ENCODE measurements at places on chromosomes 5 and 9.

DNA sequence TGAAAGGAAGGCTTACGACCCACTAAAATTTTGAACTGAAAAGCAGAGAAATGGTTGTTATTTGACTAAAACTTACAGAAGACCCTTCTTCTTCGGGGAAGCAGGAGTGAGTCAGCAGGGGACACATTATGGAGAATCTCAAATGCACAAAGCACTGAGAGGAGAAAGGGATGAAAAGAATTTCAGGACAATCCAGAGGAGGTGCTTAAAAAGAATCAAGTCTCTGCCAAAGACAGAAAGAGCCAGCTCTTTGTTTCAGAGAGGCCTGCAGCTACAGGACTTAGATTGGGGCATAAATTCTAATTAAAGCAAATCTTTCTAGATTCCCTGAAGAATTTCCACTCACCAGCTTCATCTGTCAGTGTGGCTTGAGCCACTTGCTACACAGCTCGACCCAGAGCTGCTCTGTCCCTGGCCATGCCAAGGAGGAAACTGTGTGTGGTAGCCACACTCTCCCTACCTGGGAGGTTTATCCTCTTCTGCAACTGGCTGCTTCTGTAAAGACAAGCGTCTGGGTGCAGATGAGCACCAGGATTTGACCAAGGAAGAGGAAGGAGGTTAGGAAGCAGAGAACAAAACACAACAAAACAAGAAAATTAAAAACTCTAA is 89.9 kb downstream of the SEMA5A start:
- no peak for DNase-seq

DNA sequence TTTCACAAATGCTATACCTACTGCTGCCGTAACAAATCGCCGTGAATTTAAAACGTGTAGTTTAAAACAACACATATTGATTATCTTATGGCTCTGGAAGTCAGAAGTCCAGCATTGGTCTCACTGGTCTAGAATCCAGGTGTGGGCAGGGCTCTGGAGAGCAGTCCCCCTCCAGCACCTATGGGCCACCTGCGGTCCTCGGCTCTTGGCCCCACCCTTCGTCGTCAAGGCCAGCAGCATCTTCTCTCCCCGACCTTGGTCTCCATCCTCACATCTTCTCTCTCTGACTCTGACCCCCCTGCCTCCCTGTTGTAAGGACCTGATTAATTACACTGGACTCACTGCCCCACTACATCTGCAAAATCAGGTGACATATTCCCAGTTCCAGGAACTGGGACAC is 106.4 kb upstream of the COL5A1 start:
- DNase-seq: no peak

- DNase-seq: no peak
These were observed 91.2 kb upstream of the CPEB4 start for GRCh38 chr5:173796721-173797495.

DNA sequence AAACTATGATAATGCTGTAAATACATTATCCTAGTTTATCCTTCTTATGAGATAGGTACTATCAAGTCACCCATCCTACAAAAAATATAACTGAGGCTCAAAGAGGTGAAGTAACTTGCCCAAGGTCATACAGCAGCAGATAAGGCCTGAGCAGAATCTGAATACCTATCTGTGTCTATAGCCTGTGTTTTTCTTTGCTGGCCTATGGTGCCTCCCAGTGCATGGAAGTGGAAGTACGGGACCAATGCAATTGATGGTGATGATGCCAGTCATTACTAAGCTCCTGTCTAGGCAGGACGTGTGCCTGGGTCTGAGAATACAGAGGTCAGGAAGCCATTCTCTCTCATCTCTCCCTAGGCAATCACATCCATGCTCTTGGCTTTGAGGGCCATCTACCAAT is 67.8 kb downstream of the FAT2 start:
- DNase-seq: no peak

- DNase-seq: no peak
These were observed 3.1 kb upstream of the CATSPER3 start for GRCh38 chr5:134964359-134965270.

GRCh38 chr5:108505608-108506007 is 123.7 kb upstream of the FBXL17 start:
- DNase-seq: no peak

DNA sequence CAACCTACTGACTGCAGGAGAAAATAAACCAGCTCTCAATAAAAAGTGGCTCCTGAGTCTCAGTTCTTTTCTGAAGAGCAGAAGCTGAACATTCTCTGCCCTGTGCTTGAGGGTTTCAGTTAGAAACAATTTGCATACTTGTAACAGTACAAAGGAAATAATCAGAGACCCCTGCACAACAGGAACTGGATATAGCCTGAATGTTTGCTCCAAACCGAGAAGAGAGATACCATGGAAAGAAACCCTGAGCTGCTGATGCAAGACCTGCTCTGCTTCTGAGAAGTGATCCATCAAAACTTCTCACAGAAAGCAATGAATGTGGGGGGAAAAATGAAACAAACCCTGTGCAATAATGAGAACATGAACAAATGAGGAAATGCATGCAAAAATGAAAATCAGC is 592.9 kb downstream of the SEMA5A start:
- DNase-seq: no peak

DNA sequence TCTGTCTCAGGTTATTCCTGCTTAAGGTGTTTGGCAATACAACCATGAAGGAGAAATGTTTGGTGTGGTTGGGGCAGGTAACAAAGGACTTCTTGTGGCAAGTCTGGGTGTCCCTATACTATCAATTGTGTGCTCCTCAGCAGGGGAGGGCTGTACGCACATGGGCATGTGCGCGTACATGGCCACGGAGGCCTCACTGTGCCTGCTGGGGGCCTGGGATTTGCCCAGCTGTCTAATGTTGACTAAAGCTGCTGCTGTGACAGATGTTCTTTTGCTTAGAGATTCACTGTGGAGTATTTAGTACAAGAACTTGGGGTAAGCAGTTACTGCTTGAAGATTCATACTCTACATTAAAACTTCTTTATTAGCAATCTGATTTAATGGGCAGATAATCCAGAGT is 97.5 kb downstream of the HSPA4 start:
- no peak for DNase-seq

- DNase-seq: no peak
These were observed 65.2 kb downstream of the ZNF366 start for GRCh38 chr5:72441862-72442540.

DNA sequence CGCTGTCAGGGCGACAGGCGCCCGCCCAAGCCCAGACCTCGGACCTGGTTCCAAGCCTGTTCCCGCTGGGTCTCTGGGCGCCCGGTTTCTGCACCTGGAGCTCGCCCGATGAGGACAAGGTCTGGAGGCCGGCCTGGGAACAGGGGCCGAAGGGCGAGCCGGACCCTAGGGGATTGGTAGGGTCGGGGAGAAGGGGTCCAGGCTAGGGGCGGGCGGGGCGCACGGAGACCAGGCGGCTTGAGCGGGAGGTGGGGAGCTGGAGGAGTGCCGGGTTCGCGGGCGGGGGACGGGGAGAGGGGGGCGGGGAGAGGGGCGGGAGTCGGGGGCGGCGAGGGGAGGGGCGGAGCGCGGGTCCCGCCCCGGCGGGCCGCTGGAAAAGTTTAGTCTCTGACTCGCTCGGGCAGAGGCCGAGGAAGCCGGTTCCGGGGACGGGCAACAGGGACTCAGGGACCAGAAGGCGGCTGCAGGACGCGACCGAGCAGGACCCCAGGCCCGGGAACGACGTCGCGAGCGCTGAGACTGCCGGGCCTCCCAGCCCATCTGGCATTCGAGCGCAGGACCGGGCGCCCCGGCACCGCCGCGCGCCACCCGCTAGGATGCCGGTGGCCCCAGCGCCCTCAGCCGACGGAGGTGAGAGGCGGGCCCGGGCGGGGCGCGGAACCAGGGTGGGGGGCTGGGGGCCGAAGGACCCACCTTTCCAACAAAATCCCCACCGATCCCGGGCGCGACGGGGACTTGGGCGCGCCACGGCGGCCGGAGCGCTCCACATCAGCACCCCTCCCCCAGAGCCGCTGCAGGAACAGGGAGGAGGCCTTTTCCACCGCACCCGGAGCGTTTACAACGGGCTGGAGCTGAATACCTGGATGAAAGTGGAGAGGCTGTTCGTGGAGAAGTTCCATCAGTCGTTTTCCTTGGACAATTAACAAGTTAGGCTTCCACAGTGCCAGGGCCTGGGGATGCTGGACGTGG is at the start of gene S1PR3:
TSS of gene S1PR3 (plus strand) at position 403 of the 969 bp plus-strand sequence. CDS start 9,733 bp downstream, outside the sequence.
- no peak for DNase-seq
